Stimulated activated CD8-positive, alpha-beta memory T cell treated with anti-CD3 and anti-CD28 coated beads, Interleukin-7, amount 100 ng/mL, for 48 hours (primary cell): ENCODE measurements at places on chromosomes 5 and 9.

- DNase-seq, result no peak
Observed at GRCh38 chr5:95859661-95860060, 37.1 kb upstream of the GLRX start.

DNA sequence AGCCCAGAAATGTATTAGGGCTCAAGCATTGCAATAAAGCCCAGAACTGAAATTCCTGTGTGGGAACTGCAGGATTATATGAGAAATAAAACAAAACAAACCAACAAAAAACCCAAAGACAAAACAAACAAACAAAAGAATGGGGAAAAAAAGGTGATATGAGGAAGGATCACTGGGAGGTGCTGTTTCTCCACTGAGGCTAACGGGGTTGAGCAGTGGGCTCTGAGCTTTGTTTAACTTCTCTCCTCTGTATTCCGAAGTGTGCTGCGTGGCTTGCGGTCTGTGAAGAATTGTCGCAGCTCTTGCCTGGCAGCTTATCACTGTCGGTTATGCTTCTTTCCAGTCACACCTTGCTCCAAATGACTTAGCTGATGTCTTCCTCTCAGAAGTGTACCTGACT lies 106.3 kb downstream of the TENT4A start:
- DNase-seq, result no peak

DNA sequence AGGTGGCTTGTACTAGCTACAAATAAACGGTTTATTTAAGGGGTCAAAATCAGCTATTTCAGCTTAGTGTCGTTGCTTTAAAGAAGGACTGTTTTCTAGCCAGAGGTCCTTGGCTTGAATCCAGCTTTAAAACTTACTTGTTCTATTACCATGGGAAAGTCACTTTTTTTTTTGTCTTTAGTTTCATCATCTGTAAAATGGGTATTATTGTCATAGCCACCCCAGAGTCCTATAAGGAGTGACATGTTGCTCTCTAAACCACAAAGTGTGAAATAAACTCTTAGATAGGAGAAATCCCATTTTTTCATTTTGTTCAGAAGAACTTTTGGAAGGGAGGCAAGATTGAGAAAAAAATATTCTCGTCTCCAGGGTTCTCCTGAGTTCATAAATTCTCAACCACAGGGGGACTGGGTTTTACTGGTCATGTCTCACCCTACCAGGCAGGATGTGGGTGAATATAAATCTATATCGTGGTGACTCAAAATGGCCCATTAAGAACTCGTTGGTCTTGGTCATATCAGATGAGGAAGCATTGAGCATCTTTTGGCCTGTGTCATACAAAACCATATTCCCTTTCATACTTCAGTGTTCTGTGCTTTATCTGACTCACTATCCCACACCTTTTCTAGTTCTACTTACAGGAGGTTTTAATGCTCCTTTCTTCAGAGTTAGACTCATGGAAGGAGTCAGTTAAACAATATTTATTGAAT lies 202.7 kb upstream of the NR3C1 start:
- DNase-seq, result no peak

DNA sequence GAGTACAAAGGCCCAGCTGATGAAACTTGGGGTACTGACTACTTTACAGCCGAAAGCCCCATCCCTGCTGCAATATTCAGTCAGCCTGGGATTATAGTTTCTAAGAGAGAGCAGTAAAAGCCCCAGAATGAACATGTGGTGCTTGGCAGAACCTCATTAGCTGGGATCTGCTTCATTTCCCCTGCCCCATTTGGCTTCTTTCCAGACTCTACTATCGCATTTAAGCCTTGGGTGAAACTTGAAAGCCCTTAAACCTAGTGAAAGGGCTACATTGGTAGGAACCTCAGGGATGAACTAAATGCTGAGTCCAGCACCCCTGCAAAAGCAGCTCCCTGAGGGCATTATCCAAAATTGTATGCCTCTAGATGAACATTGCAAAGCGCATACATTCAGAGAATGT lies 631.1 kb downstream of the ACTL7B start:
- no peak for DNase-seq

DNA sequence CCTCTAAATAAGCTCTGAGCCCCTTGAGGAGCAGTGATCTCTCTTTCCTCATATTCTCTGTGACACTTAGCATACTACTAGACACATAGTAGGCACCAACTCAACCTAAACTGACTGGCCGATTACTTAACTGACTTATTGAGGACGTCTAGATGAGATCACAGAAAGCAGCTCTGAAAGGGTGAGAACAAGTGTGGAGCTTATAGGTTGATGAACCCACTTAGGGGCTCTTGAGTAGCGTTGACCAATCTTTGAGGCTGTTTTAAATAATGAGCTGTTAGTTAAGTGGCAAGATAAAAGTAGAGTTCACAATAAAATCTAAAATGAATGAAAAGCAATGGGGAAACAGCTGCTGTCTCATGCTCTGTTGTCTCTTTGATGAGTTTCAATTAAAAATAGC lies 124.7 kb upstream of the TNPO1 start:
- no peak for DNase-seq

DNA sequence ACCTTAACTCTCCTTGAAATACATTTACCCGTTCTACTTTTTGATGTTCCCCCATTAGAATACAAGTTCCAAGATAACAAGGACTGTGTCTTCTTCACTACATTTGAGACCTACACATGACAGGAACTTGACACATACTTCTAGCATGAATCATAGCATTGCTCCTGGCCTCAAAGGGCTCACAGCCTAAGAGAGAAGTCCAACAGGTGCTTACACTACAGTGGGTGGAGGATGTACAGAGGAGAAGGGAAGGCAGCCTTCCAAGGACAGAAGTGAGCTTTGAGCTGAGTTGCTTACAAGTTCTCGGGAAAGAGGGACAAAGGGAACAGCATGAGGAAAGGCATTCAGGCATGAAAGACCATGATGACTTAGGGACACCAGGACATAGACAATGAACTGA lies 56.9 kb upstream of the MSX2 start:
- DNase-seq, result no peak

DNA sequence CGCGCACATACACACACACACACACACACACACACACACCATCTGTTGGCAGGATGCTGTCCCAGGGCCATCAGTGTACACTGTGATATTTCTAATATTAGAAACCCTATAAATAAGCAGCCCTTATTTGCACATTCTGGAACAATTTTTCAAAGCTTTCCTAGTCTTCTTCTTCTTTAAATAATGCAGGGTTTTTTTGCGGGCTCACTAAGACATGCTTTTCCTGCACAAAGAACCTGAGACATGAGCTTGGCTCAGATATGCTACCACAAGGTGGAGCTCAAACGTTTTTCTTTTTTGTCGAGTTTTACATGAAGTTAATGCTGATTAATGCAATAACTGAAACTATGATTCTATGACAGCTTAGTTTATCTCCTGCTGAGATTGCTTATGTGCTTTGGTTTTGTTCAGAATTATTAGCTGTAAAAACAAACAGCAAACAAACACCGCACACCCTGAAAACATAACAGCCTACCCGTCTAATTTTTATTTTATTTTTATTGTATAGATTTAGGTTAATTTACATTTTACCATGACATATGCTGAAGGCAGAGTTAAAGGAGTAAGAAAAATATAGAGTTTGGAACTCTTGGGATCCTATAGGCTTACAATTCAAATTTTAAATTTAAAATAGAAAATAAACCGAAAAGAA lies 95.8 kb downstream of the ALDH1A1 start:
- no peak for DNase-seq

- DNase-seq, result no peak
Observed at GRCh38 chr9:74721696-74722660, 165.7 kb downstream of the TRPM6 start.

DNA sequence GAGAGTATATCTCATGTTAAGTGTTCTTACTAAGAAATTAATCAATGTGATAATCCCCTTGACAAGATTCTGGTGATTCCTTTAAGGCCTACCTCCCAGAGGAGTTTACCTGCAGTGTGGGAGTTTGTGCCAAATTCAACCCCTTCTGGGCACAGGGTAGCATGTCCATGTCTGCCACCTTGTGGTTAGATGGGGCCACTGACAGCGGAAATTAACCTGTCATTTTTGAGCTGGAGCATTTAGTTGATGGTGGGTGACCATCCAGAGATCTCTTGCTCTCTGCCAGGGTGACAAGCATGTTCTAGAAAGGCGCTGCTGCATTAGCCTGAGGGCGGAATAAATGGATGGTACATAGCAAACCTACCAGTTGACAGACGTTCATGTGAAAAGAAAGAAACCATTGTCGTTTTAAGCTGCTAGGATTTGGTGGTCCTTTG lies 132.2 kb downstream of the FBXO4 start:
- peak; percentile 13 for DNase-seq

- DNase-seq, result peak; percentile 67
Observed at GRCh38 chr5:157596487-157596886, 20.9 kb upstream of the ADAM19 start.

DNA sequence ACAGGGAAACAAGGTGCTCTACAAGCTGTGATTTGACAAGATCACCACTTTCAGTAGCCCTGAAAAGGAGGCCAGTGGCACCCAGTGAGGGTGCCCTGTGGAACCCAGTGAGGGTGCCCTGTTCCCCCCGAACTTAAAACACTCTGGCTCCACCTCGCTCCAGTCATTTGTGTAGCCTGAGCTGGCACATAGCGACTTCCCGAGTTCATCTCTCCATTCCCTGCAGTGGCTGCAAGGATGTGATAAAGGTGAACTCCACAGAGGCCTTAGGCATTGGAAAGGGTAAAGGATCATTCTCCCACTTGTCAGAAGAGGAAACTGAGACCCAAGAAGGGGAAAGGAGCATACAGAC lies 21.9 kb upstream of the ANXA6 start:
- DNase-seq, result no peak

DNA sequence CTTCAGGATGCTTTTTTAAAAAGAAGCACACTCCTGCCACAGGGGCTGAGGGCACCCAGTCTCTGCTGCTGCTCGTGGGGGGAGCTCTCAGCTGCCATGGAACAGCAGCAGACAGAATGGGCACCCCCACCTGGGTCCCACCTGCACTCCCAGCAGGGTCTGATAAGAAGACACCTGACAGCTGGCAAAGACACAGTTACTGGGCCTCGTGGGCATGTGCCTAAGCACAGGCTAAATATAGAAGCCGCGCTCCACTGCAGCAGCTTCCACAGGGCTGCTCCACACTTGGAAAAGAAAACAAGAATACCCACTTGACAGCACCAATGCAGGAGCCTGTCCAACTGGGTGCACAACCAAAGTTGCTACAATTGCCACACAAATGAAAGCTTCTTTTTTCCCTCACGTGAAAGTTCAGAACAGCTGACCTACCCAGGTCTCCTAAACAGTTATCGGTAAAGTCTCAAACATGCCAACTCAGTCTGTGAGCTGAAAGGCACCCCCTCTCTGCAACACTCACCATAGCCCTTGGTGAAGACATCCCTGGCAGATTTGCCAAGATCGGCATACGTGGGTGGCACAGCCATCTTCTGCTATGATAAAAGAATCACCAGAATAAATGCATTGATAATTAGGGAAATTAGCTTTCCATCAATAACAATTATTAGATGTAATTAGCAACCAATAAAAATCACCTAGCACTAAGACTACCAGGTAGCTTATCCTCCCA lies 12.2 kb downstream of the VDAC1 start:
- DNase-seq, result no peak

- DNase-seq, result no peak
Observed at GRCh38 chr9:131582466-131583336, 37.4 kb downstream of the PRRT1B start.

GRCh38 chr9:92650839-92651621 lies 18.9 kb downstream of the IPPK start:
- no peak for DNase-seq

- DNase-seq, result no peak
Observed at GRCh38 chr5:157214415-157214814, 33.8 kb downstream of the ITK start.

DNA sequence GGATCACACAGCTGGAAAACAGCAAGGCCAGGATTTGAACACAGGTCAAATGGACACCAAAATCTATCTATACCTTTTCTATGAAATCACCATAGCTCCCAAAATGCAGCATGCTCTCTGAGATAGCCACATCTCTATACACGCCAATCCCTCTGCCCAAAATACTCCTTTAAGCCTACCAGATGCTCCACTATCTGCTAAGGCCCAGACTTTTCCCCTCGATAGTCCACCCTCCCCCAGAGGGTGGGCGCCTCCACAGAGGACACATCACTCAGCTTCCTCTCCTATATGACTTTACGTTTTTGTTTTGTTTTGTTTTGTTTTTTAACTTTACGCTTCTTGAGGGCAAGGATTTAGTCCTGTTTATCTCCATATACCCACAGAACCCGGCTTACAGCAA lies 46.8 kb downstream of the MTMR12 start:
- DNase-seq, result no peak

- DNase-seq, result no peak
Observed at GRCh38 chr5:142184988-142185387, 76.4 kb downstream of the NDFIP1 start.

DNA sequence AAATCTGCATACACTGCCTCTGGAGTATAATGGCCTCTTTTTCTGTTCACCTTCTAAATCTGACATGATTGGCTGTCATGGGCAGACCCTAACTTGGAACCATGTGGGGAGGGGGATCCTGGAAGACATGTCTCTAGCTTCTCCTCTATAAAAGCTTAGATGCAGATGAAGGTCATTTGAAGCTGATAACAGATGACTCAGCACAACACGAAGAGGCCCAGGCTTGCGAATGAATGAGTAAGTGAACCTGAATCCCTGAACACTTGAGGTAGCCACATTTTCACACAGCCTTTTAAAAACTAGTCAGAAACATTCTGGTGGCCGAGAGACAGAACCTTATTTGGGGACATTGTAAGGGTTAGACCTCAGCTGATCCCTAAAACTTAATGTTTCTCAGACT lies 282.6 kb downstream of the ELAVL2 start:
- no peak for DNase-seq

DNA sequence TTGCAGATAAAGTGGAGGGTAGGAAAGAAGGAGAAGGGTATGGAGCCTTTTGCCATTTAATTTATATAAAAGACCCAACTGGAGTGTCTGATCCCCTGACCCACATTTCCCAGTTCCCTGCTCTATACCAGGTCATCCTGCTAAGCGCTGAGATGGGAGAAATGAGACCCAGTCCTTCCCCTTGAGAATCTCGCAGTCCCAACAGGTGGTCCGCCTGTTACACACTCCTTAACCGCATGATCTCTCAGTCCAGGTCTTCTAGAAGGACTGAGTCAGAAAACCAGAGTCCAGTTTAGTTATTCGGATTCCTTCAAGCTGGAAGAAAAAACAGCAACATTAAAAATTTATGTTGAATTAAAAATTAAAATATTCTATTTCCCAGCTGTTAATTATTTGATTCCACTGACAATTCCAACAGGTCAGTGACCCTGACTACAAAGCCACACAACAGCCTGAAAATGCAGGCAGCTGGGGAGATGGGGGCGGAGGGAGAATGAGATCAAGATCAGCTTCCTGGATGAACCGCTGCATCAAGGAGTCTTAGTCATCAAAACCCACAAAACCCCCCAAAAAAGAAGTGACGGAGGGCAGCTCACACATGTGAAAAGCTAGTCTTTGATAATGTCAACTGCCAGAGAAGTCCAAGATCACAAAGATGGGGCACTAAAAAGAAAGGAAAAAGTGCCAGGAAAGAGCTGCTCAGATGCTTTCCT lies 44.0 kb downstream of the GGTA1 start:
- DNase-seq, result peak; percentile 57

- no peak for DNase-seq
Observed at GRCh38 chr5:5124231-5124630, 15.9 kb upstream of the ADAMTS16 start.

- DNase-seq, result no peak
Observed at GRCh38 chr9:128454991-128455390, 815 bp upstream of the ODF2 start.

- DNase-seq, result no peak
Observed at GRCh38 chr5:555058-555623, 30.9 kb upstream of the SLC9A3 start.

- DNase-seq, result no peak
Observed at GRCh38 chr9:91182429-91183225, 179.1 kb downstream of the AUH start.
